ENCODE measurements at places on chromosomes 13 and 19.

DNA sequence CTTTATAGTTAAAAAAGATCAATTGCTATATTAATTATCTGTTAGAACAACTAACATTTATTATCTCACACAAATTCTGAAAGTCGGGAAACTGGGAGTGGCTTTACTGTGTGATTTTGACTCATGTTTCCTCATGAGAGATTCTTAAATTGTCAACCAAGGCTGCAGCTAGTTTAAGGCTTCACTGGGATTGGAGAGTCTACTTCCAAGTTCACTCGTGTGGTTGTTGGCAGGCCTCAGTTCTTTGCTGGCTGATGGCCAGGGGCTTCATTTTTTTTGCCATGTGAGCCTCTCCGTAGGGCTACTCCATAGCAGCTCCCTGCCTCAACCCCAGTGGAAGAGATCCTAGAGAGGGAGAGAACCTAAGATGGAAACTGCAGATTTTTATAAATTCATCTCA is 24.5 kb upstream of the LPAR6 start:
- no peak for DNase-seq

- DNase-seq, result no peak
Observed at GRCh38 chr19:45599286-45599685, 2.7 kb downstream of the GPR4 start.

DNA sequence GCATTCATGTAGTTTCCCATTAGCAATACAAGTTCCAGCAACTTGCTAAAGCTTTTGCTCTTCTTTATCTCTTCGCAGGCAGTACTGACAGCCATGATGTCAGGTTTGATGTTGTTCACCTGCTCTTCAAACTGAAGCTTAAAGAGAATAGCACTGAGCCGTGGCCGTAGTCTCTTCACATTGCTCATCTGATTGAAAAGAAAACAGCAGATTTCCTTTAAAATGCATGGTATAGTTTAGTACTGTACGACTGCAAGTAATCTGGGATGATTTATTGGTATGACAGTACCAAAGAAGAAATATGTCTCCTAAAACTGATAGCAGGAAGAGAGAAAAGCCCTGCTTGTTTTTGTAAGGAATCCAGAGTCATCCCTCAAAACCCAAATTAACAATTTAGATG is 284.4 kb downstream of the DIAPH3 start:
- no peak for DNase-seq

DNA sequence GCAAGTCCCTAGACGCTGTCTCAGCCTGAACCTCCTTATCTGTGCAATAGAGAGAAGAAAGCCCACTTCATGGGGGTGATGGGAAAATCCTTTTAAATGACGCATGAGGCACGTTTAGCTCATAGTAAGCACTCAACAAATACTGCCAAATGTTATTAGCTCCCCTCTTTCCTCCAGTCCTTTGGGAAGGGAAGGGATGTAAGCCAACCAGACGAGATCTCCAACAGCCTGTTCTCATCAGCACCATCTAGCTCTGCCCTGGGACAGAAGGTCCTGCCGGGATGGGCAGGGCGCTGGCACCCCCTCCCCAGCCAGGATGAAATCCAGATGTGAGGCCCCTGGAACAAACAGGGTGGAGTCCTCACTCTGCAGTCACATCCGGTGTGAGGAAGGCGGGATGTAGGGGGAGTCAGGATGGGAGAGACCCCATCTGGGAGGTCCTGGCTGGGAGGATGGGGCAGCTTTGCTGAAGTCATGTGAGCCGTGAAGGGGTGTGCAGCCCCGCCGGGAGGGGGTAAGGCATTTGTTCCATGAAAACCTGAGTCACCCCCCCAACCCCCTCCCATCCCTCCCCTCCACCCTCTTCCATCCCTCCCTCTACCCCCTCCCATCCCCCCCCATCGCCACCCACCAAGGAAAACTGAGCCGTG is 4.6 kb downstream of the S1PR2 start:
- DNase-seq, result no peak

DNA sequence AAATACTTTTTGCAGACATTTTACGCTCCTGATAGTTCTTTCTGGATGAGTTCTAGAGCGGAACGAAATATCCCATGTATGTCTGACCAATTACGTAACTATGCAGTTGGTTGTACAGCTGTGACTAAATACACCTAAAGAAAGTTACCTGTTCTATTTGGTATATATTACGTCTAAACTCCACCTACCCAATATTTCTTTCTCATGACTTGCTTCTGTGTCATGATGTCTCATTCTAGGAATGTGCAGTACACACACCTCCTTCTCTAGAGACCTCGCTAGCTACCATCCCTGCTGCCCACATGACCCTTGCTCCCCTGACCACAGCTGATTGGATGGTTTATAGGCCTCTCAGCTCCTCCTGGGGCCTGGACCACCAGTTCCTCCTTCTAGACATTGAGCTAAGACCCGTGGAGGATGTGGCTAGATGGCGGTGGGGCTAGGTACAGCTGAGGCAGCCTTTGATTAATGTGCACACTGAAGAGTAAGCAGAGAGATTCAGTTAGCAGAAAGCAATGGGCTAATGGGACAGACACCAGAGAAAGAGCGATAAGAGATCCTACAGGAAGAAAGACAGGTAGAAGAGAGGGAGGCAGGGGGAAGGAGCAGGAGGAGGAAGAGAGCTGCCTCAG is 422.1 kb downstream of the COG6 start:
- no peak for DNase-seq

DNA sequence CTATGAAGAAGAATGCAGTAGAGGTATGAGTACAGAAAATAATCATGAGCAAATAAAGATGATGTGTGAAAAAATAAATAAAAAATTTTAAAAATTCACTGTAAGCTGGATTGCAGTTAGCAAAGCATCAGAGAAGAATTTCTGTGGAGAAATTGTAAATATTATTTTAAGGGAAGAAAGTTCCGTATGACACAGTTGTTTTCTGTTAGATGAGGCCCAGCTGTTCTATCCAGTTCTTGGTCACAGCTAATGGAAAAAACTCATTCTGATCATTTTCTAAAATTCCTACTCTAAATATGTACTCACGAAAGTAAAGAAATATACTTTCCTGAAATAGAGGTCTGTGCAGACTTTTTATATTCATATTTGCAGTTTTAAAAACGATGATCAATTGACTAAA is 578.8 kb downstream of the DCT start:
- no peak for DNase-seq

DNA sequence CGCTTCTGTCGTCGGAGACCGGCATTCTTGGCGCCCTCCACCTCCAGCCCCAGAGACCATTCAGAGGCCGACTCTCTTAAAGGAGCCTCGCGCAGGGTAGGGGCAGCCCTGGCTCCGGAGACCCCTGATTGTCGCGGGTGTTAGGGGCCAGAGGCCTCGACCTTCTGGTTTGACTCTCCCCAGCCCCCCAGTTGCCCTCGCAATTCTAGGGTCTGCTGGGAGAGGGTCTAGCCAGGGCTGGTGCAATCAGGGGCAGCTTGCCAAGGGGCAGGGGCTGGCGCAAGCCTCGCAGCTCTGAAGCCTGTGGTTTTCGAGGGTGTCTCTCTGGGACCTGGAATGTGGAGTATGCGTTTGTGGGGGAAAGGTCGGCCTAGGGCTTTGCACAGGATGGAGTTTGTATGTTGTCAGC is 1.6 kb upstream of the SLC7A10 start:
- DNase-seq, result no peak

DNA sequence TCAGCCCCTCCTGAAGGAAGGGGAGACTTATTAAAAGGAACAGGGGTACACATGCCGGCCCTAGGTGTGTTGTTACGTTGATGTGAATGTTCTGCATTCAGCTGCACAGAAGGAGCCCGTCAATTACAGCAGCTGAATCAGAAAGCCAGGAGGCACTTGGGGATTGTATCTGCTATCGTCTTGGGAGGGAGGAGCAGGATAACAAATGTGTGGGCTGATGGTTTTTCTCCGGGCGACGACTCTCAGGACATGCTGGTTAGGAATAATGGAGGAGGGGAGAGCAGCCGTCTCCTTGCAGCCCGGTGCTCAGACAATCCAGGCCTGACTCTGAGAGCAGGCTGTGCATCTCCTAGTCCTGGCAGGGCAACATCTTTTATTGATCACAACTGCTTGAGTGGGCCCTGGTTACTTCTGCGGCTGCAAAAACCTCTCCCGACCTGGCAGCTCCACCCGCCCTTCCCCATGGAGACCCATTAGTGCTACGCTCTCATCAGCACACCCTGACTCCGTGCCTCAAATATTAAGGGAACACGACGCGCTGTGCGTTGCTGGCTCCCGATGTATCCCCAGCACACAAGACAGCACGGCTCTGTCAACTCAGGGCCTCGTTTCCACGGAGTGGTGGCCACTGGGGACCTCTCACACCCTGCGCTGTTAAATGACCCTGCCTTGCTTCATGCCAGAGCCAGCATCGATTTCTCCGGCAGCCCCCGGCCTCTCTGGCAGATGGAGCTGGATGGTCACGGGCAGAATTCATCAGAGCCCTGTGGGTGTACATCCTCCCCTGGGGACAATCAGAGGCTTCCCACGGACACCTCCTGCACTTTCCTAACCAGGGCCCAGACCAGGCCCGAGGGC is 25.3 kb downstream of the PEPD start:
- DNase-seq, result no peak

DNA sequence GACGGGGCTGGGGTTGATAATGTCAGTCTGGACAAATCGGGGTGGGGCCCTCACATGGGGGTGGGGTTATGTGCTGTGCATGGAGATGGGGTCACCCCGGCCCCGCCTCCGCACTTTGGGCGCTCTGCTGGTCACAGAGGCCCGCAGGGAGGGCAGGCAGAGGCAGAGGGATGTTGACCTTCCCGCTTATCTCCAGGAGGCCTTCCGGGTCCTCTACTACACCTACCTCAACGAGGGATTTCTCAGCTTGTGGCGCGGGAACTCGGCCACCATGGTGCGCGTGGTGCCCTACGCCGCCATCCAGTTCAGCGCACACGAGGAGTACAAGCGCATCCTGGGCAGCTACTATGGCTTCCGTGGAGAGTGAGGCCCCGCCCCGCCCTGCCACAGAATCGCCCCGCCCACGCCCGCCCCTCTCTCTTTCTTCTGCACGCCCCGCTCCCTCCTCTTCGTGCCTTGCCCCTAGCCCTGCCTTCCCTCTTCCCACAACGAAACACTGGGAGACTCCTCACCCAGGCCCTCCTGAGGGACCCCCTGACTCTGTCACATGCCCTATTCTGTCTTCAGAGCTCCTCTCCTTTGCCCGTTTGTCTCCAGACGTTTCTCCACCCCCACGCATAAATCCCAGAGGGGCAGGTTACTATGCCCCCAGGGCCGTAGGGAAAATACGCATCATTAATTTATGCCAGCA is 32.8 kb downstream of the TMEM161A start:
- no peak for DNase-seq

- no peak for DNase-seq
Observed at GRCh38 chr13:41516166-41516565, 58.8 kb downstream of the RGCC start.

- no peak for DNase-seq
Observed at GRCh38 chr19:2560369-2560768, 84.4 kb downstream of the GADD45B start.

- no peak for DNase-seq
Observed at GRCh38 chr19:11268783-11269267, 6.5 kb upstream of the DOCK6 start.

- DNase-seq, result no peak
Observed at GRCh38 chr13:94093652-94094315, 385.7 kb downstream of the DCT start.

DNA sequence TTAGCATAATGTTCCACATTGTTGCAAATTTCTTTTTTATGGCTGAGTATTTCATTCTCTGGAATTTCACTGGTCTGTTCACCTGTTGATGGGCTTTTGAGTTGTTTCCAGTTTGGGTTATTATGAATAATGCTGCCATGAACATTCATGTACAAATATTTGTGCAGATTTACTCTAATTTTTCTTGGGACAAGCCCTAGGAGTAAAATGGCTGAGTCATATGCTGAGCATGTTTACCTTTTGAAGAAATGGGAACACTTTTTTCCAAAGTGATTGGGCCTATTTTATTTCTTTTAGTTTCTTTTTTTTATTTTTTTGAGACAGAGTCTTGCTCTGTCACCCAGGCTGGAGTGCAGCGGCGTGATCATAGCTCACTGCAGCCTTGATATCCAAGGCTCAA is 4.7 kb upstream of the FBL start:
- DNase-seq, result no peak

DNA sequence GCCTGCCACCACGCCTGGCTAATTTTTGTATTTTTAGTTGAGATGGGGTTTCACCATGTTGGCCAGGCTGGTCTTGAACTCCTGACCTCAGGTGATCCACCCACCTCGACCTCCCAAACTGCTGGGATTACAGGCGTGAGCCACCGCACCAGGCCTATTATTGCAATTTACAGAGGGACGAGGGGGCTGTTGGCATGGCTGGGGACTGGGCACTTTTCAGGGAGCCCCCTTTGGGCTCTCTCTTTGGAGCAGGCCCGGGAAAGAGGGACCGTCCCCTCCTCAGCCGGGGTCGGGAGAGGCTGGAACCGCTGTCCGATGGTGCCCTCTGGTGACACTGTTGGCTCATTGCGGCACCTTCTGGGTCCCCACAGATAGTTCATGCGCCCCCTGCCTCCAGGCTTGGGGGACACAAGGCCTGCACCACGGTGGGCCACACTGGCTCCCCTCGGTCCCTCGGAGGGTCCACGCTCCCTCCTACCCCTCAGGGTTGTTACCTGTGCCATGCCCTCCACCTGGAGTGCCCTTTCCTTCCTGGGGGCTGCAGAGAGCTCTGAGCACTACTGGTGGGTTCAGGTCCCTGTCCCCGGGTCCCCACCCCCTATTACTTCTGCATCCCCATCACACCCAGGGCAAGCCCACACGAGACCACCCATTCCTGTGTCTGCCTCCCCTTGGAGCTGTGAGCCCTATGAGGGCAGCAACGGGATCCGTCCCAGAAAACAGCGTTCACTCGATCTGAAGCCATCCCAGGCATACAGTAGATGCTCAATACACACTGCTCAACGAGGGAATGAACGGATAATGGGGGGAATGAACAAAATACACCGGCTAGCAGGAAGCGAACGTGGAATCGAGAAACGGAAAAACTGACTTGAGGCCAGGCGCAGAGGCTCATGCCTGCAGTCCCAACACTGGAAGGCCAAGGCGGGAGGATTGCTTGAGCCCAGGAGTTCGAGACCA is 12.5 kb downstream of the FEM1A start:
- DNase-seq, result no peak

- no peak for DNase-seq
Observed at GRCh38 chr19:49820125-49820524, 2.0 kb downstream of the MED25 start.

- DNase-seq, result no peak
Observed at GRCh38 chr19:13072188-13072908, 30.3 kb downstream of the LYL1 start.

- DNase-seq, result no peak
Observed at GRCh38 chr13:60178327-60178726, 14.6 kb upstream of the DIAPH3 start.

DNA sequence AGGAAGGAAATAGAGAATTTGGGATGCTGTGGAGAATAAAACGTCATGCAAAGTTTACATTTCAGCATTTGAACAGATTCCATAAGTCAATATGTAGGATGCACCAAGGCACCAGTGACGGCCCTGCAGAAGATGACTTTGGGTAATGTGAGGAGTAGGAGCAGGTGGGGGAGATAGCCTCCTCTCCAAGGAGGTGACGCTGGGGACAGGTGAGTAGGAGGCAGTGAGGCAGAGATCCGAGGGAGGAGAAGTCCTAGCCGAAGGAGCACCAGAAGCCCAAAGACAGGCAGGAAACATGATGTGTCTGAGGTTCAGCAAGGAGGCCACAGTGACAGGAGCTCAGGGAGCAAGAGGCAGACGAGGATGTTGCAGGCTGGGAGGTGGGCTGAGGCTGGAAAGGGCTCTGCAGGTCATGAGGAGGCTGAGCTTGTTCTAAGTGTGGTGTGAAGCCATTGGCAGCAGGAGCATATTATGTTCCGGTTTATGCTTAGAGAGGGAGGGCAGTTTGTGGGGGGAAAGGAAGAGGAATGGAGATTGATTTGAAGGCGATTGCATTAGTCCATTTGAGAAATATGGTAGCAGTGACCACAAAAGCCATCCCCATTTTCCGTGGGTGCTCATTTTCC is 55.7 kb upstream of the C1QTNF9 start:
- no peak for DNase-seq
